ENCODE measurements at places on chromosomes 2 and 18.

DNA sequence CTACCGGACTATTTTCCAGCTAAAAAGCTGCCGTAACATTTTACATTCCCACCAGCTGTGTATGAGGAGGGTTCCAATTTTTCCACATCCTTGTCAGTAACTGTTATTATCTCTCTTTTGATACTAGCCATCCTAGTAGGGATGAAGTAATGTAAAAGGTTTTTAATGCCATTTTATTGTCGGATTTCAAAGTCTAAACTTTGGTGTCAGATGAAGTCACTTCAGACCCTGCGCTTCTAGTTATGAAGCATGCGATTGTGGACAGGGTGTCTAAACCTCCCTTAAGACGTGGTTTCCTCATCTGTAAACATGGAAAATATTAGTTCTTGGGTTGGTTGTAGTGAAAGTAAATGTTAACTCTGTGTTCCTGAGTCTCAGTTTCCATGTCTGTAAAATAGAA is 4.7 kb downstream of the DGKD start:
- DNase-seq = no peak

GRCh38 chr2:105470979-105471378 is 72.1 kb upstream of the FHL2 start:
- DNase-seq = no peak

DNA sequence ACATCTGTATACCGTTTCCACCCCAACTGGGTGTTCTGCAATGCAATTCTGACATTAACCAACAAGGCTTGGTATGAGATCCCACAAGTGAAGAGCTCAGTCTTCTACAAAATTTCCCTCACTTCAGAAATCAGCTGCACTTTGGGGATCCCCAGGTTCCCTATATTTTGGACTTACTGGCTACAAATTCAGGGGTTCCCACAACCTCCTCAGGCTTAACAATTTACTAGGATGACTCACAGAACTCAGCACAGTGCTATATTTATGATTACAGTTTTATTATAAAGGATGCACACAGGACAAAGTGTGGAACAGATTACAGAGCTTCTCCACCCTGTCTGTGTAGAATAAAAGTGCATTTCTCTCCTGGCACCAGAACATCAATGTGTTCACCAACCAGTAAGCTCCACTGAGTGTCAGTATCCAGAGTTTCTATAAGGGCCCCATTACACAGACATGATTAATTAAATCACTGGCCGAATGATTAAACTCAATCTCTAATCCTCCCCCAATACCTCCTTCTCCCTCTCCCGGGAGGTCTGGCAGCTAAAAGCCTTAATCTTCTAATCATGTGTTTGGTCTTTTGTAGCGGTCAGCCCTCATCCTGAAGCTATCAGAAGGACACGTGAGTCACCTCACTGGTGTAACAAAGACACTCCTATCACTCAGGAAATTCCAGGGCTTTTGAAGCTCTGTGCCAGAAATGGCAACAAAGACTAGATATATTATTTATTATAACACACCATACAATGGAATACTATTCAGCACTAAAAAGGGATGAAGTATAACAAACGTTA is 84.6 kb downstream of the SLC66A3 start:
- no peak for DNase-seq

- DNase-seq = no peak
Observed at GRCh38 chr2:69995511-69995910, 34.1 kb upstream of the ASPRV1 start.

GRCh38 chr2:185502351-185502750 is 236.3 kb upstream of the FSIP2 start:
- no peak for DNase-seq

DNA sequence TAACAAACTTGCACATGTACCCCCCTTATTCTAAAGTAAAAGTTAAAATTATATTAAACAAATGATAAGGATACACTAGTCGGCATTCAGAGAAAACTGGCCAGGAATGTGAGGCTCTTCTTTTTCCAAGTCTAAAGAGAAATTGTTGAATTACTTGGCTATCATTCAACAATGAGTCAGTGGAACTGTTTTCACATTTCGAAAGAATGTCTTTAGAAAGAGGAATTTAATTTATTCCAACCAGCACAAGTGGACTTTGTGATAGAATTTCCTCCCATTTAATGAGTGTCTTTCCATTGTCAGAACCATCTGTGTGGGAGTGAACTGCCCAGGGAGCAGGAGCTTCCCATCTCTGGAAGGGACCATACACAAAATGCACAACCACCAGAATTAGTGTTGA is 792.2 kb downstream of the EPHA4 start:
- no peak for DNase-seq

GRCh38 chr2:236619910-236620612 is 50.4 kb downstream of the ACKR3 start:
- DNase-seq = no peak

DNA sequence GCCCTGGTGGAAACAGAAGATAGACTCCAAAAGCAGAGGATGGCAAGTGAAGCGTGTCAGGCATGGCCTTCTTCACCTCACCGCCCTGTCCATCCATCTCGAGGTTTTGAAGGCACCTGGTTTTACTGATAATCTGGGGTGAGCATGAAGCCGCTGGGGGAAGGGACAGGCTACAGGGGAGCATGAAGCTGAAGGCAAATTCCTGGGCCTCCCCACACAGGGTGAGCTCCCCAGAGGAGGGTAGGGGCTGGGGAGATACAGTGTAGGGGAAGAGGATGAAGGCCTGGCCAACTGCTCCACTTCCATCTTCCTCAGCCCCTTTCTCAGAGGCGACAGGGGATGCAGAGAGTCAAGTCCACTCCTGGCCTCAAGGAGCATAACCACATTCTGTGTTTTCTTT is 228.3 kb upstream of the SMAD2 start:
- DNase-seq = no peak

DNA sequence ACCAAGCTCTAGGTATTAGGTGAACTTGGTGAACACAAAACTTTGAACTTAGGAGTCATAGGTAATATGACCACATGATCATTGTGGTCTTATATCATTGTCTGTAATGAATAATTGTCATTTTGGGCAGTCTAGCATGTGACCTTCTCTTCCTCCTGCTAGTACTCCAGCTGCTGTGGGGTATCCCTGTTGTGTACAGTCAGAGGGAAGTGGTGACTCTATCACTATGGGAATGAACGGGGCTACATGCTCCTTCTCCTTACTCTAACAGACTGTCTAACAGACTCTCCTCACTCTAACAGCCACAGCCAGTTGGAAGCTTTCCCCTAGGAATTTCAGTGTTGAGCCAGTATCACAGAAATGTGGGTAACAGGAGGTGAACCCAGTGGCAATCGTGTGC is 68.2 kb upstream of the NEDD4L start:
- no peak for DNase-seq

GRCh38 chr2:17947113-17947512 is 68.6 kb downstream of the KCNS3 start:
- DNase-seq = no peak

DNA sequence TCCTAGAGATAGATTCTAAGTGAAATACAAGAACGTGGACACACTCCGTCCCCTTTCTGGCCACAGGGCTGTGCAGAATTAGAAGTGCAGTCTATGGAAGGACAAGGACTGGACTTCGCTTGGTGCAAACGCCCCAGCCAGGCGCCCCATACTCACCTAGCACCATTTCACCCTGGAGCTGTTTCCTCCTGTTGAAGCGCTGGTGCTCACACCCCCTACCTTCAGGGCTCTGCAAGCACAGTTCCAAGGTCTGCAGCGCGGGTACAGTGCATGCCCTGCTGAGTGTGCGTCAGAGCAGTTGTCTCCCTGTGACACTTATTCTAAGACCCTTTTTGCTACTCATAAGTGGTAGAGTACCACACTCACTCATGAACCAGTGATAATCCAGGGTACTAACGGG is 3.0 kb downstream of the HPCAL1 start:
- DNase-seq = no peak

- no peak for DNase-seq
Observed at GRCh38 chr2:28277466-28277865, 115.2 kb upstream of the FOSL2 start.

GRCh38 chr2:216590780-216591179 is 42.4 kb upstream of the IGFBP2 start:
- DNase-seq = no peak

DNA sequence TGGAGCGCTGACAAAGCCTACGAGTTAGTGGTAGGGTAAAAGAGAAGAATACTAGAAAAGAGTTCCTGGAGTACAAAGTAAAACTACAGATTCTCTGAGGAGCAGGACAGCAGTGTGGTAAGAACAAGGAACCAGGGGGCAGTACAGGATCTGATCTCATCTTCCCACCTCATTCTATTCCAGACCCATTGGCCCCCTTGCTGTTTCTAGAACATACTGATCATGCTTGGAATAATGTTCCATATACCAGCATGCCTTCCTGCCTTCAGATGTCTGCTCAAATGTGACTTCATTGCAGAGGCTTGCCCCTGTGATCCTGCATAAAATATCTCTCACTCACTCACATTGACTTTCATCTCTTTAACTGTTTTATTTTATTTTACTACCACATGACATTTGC is 19.3 kb downstream of the MSGN1 start:
- no peak for DNase-seq

GRCh38 chr2:128793404-128793803 is 474.7 kb upstream of the HS6ST1 start:
- no peak for DNase-seq

DNA sequence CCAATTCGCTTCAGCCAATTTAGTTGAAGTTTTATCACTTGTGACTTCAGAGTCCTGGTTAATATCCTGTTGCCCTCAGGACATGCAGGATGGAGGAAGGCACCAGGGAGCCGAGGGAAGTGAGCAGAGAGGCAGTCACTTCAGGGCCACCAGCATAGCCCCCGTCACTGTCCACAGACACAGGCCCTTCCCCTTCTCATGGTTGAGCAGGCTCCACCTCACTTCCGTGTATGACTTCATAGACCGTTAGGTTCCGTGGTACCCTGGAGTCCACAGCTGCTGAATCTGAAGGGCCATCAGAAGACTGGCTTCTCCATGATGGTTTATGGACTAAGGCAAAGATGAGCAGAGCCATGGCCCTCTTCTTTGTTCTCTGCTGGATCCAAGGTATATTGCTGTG is at the start of gene C2orf92:
TSS of gene C2orf92 (plus strand) at position 266 of the 400 bp plus-strand sequence. CDS start at position 342, 76 bp downstream.
- no peak for DNase-seq

DNA sequence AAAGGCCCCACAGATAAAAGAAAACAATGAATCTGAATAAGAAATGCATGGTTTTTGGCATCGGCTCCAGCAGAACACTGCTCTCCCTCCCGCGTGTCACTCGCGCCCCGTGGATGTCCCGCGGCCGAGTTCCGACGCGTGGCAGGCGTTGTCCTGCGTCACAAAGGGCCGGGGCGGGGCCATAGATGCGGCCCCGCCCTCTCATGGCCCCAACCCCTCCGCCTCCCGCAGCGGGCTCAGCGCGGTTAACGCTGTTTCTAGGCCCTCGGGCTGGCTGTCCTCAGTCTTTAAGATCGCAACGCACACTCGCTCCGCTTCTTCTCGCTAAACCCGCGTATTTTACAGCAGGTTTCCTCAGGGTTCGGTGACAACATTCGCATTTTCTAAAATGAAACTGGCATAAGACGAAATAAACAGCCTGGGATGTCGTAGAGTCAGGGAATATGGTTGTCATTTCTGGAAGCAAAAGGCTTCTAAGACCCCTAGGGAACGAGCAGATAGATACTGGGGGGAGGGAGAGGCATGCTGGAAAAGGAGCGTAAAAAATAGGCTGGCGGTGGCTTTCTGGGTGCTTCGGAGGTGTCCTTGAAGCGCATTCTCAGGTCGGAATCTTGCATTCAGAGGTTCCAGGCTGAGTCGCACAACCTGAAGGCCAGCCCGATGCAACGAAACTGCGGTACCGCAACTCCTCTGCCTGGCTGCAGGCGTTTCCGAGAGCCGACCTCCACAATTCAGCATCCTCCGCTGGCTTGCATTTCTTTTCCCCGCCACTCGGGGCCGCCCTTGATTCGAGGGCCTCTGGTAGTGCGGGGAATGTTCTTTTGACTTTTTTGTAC is at the start of gene FKBP7:
TSS of gene FKBP7 (minus strand) at position 162 of the 836 bp plus-strand sequence. CDS start at position 61, 101 bp downstream.
- DNase-seq = no peak

DNA sequence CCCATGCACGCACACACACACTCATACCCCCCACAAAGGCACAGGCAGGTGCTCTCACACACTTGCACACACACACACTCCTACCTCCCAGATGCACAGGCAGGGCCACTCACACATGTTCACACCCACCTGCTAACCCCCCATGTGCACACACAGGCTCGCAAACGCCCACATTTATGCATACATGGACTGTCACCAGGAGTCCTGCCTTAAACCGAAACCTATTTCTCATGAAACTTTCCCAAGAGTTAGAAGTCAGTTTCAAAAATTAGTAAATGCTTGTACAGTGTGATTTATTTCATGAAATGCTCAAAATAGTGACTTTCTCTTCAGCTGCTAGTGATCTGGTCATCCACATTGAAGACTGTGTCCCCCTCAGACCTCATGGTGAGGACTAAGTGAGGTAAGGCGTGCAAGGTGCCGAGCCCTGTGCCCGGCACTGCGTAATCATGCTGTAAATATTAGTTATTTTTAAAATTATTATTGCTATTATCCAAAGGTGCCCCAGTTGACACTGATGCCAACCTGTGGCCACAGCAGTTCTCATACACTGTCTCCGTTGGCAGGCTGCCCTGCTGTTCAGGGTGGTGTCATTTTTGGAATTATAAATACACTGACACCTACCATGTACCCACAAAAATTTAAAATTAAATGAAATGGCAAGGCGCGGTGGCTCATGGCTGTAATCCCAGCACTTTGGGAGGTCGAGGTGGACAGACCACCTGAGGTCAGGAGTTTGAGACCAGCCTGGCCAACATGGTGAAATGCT is 12.4 kb downstream of the CNNM4 start:
- DNase-seq = no peak

DNA sequence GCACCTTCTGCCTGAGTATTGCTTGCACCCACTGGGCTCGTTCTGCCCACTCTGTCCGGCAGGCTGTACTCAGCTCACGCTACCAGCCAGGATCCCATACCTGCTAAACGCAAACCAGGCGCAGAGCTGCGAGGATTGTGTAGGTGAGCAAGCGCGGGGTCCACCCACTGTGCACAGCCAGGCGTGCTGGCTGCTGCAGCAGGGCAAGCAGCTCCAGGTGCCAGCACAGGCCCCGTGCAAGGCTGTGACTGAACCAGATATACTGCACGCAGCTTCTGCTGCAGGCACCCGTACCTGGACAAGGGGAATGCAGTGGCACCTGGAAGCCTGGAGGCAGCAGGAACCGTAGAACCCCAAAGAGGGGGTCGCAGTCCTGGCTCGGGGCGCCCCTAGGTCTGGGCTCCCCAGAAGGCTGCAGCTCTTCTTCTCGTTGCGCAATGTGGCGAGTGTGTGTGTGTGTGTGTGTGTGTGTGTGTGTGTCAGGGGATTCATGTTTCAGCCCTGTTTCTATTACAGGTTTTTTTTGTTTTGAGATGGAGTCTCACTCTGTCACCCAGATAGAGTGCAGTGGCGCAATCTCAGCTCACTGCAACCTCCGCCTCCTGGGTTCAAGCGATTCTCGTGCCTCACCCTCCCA is 46.1 kb upstream of the RAB1A start:
- DNase-seq = no peak
